Endothelial cell (in vitro differentiated cells): ENCODE measurements at places on chromosomes 16 and 17.

GRCh38 chr17:48187872-48188608, 80.5 kb downstream of the SNX11 start:
- no peak for DNase-seq
- H3K36me3 ChIP-seq, result no peaks in the 10 kb centered on the region
- H3K27ac ChIP-seq, result no peak overlapping the region
- H3K27me3 ChIP-seq, result no peaks in the 10 kb centered on the region
- H3K4me1 ChIP-seq, result peaks cover 1% of the 10 kb centered on the region

GRCh38 chr17:77753691-77754245, 204.7 kb upstream of the TNRC6C start:
- H3K4me1 ChIP-seq, result no peaks in the 10 kb centered on the region
- peaks cover 4% of the 10 kb centered on the region for H3K27me3 ChIP-seq
- H3K36me3 ChIP-seq, result no peaks in the 10 kb centered on the region
- no peak overlapping the region for H3K27ac ChIP-seq

GRCh38 chr17:51860954-51861561, 297.5 kb downstream of the CA10 start:
- H3K4me1 ChIP-seq, result no peaks in the 10 kb centered on the region
- peak; percentile 75 for DNase-seq
- no peak overlapping the region for H3K27ac ChIP-seq
- no peaks in the 10 kb centered on the region for H3K36me3 ChIP-seq

GRCh38 chr17:45156242-45156641, 5.4 kb upstream of the HEXIM2 start:
- H3K4me3 ChIP-seq, result no peak overlapping the region
- H3K36me3 ChIP-seq, result no peaks in the 10 kb centered on the region
- H3K27ac ChIP-seq, result peak overlapping the region; percentile 75
- peaks cover 7% of the 10 kb centered on the region for H3K27me3 ChIP-seq
- no peak for DNase-seq

DNA sequence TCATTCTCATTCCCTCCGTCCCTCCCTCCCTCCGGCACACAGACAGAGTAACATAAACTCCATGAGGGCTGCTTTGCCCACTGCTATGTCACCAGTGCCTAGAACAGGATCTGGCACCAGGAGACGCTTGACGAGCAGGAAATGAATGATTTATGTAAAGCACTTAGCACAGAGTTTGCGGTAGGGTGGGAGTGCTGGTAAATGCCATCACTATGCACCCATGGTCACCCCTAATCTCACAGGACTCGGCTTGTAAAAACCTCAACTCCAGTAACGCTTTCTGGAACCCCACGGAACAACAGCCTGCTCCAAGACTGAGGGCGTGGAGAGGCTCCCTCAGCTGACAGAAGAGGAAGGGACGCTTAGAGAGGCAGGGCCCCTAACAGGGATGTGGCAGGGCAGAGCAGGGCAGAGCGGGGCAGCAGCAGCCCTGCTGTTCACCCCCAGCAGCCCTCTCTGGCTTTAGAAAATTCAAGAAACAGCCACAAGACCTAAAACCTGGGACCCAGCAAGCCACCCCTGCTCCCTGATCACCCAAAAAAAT, 156.9 kb downstream of the C16orf78 start:
- peak overlapping the region; percentile 30 for H3K27ac ChIP-seq
- peaks cover 5% of the 10 kb centered on the region for H3K27me3 ChIP-seq
- peaks cover 14% of the 10 kb centered on the region for H3K4me1 ChIP-seq
- H3K4me3 ChIP-seq, result no peak overlapping the region
- H3K36me3 ChIP-seq, result no peaks in the 10 kb centered on the region

DNA sequence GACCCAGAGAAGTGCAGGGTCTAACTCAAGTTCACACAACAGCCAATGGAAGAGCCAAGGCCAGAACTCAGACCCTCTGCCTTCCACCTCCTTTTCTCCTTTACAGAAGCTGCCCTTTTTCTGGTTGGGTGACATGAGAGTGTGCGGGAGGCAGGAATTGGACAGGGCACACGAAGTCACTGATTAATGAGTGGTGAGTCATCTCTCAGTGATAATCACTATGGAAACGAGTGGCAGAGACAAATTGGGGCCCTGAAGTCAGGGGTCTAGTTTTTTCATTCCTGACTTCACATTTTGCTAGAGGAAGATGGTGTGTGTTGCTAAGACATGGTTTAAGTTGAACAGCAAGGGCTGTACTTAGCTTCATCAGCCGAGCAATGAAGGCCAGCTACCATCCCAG, 312.7 kb upstream of the CCL2 start:
- H3K27me3 ChIP-seq, result peaks cover 1% of the 10 kb centered on the region
- no peak overlapping the region for H3K27ac ChIP-seq
- no peaks in the 10 kb centered on the region for H3K36me3 ChIP-seq
- no peak overlapping the region for H3K4me3 ChIP-seq
- no peak for DNase-seq

DNA sequence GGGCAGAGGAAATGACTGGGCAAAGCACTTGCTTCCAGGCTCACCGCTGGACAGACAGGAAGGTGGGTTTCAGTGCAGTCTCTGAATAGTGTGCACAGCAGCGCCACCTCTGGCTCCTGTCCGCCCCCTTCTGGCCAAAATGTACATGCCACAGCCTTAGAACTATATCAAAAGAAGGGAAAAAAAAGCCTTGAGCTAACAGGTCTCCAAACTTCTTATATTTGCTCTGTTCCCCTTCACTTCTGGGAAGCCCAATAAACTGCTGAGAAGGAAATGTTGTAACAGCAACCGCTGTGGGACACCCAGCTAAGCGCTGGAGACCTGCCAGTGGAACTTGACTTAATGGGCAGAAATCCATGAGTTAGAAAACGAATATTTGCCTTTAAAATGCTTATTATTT, 17.5 kb downstream of the COG7 start:
- H3K27me3 ChIP-seq, result no peaks in the 10 kb centered on the region
- H3K4me1 ChIP-seq, result no peaks in the 10 kb centered on the region
- H3K36me3 ChIP-seq, result no peaks in the 10 kb centered on the region
- DNase-seq, result peak; percentile 79
- no peak overlapping the region for H3K4me3 ChIP-seq

DNA sequence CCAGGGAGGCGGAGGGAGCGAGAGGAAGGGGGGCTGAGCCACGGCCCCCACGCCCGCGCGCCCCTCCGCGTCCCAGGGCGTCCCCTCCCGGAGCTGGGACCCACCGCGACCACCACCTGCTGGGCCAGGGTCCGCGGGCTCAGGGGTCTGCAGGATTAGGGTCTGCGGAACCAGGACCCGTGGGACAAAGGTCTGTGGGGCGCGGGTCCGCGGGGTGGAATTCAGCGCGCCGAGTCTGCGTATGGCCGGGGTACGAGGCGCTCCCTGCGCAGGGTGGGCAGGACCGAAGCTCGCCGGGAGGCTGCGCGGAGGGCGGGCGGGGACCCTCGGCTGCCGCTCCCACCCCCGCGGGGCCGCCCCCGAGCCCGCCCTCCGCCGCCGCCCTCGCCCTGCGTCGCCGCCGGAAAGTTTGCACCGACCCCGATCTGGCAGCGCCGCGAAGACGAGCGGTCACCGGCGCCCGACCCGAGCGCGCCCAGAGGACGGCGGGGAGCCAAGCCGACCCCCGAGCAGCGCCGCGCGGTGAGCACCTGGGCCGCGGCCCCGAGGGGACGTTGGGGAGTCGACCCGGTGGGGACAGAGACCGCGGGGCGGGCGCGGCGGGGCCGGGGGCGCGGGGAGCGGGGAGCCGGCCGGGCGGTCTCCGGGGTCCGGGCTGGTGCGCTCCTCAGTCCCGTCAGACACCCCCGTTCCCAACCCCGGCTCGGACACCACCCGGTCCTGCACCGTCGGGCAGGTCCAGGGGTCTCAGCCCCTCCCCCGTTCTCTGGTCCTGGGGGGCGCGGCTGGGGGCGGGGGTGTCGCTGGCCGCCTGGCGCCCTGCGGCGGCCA, at the start of gene GCGR:
GCGR (plus strand) TSS at position 423 of the 831 bp plus-strand sequence. CDS start 4,869 bp downstream, outside the sequence.
- H3K4me1 ChIP-seq, result no peaks in the 10 kb centered on the region
- peaks cover 16% of the 10 kb centered on the region for H3K27me3 ChIP-seq
- no peak within 1 kb of the TSS for H3K27ac ChIP-seq
- peaks cover 4% of the 10 kb centered on the region for H3K36me3 ChIP-seq

DNA sequence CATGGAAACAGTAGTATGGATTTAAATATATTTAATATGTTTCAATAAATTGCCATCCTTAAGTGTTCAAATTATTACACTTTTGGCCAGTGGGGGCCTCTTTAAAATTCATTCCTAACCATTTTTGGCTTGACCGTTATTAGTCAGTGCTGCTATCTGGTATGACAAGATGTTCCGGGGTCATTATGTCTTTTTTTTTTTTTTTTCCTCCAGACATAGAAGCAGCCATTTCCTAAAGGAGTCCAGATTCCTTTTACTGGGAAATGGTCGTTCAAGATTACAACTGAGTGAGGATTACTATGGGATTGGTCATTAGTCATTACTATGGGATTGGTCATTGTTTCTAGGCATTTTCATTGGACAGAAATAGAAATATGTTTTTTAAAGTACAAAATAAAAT, 53.4 kb downstream of the NF1 start:
- no peak for DNase-seq
- H3K27ac ChIP-seq, result no peak overlapping the region
- peaks cover 3% of the 10 kb centered on the region for H3K27me3 ChIP-seq
- H3K4me3 ChIP-seq, result no peak overlapping the region
- H3K4me1 ChIP-seq, result no peaks in the 10 kb centered on the region

- H3K36me3 ChIP-seq, result no peaks in the 10 kb centered on the region
- H3K4me3 ChIP-seq, result no peak overlapping the region
- H3K27me3 ChIP-seq, result no peaks in the 10 kb centered on the region
- H3K27ac ChIP-seq, result no peak overlapping the region
- no peak for DNase-seq
These were observed 6.7 kb downstream of the TOM1L1 start for GRCh38 chr17:54907376-54907775.

DNA sequence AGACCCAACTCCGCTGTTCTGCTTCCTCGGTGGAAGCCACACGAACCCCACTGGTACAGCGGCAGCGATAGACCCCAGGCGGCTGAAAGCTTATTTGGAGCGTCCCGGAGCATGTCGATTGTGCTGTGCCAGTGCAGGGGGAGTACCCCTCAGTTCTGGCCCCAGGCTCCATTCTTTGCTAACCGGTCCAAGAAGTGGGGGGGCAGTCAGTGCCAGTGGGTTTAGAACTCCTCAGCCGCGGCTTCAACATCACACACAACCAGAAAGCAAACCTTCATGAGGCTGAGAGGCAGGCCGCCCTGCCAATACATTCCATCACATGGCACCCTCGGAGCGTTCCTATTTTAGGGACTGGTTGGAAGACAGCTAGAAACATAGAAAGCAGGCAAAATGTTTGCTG, 1.7 kb upstream of the MNT start:
- peaks cover 12% of the 10 kb centered on the region for H3K4me1 ChIP-seq
- DNase-seq, result no peak
- peak overlapping the region; percentile 85 for H3K4me3 ChIP-seq
- H3K36me3 ChIP-seq, result no peaks in the 10 kb centered on the region

- no peak overlapping the region for H3K4me3 ChIP-seq
- DNase-seq, result no peak
- no peaks in the 10 kb centered on the region for H3K4me1 ChIP-seq
- H3K36me3 ChIP-seq, result peaks cover 3% of the 10 kb centered on the region
- H3K27ac ChIP-seq, result no peak overlapping the region
These were observed 20.9 kb downstream of the RPTOR start for GRCh38 chr17:80565343-80566053.

GRCh38 chr16:58501242-58502131, 1.5 kb downstream of the NDRG4 start:
- DNase-seq, result peak; percentile 51
